ENCODE measurements at places on chromosomes 1 and 21. TPM values are rescaled to one million over a fixed set of nuclear protein-coding genes. Genes with fewer than 3 reads are reported as not detected.

DNA sequence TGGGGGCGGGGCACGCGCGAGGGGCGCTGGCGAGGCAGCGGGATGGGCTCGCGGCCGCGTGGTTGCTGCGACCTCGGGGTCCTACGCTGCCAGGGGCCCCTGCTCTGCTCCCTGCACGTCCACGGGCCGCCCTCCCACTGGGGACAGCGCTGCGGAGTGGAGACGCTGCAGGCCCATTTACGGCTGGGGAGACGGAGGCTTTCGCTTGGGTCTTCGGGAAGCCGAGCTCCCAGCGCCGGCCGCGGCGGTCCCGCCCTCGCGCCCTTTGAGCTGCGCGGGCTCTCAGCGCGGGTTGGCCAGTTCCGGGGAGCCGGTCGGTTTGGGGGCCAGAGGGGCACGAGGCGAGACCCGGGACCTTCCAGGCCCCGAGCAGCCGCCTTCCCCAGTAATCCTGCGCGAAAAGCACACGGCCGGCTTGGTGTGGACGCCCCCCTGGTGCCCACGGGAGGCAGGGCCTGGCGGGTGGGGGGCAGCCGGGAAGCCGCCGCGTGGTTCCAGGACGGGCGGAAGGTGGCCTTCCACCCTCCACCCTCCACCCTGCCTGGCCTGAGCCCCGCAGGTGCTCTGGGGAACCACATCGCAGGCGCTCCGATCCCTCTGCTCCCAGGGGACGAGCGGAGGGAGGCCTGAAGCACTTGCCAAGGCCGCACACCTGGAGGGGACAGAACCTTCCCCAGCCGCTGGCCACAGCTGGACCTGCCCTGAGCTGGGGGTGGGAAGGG, 570 bp upstream of the PEX10 start:
- DNase-seq: no peak

GRCh38 chr1:224643653-224644052, 27.5 kb downstream of the CNIH3 start:
- DNase-seq: no peak

GRCh38 chr1:38231941-38232340, 185.3 kb upstream of the POU3F1 start:
- DNase-seq: no peak

Gene ASTN1
- polyA plus RNA-seq: 6.4 TPM

Gene RPRD2
- 23.7 TPM for polyA plus RNA-seq

Measured in forelimb muscle (tissue), 1 donor.